ENCODE measurements at places on chromosomes 7 and 10.

- no peak for DNase-seq
Measured at GRCh38 chr7:33582104-33582503, 323.2 kb upstream of the BMPER start.

- DNase-seq, result no peak
Measured at GRCh38 chr7:5574770-5575269, 151.2 kb upstream of the TNRC18 start.

- DNase-seq, result no peak
Measured at GRCh38 chr7:75987805-75988567, 6.4 kb downstream of the TMEM120A start.

DNA sequence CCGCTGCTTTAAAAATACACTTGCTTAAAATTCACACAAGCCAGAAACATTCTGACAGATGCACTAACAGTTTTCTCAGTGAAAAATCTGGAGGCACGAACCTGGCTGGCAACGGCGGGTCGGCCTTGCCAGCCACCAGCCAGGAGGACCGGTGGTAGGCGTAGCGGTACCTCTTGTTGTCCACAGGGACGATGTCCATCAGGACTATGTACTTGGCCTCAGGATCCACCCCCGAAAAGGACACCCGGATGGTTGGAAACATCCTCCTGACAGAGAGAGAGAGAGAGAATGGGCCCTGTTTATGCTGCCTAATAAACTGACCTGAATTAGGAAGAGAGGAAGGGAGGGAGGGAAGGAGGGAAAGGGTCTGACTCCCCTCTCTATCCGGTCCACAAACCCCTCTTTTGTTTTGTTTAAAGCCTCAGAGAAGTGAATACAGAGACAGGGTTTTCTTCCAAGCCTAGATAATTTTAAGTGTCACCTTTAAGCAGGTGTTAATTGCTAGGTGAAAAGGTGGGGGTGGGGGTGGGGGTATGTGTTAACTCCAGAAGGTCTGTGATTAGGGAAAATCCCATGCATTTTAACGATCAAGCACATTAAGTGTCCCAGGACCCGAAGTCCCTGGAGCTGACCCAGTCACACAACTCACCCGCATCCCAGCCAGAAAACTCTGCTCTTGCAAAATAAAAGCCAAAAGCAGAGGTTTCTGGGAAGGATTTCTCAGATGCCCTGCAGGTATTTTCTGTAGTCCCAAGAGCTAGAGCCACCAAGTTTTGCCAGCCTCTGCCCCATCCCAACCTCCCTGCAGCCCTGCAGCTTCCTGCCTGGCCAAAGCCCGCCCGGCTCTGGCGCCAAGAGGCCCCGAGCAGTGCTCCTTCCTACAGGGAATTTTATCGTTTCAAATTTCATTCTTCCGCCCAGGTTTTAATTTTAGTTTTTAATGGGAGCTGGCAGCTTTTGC lies 5.0 kb downstream of the TBX20 start:
- DNase-seq, result no peak

- DNase-seq, result no peak
Measured at GRCh38 chr7:132805766-132806165, 229.5 kb upstream of the PLXNA4 start.

DNA sequence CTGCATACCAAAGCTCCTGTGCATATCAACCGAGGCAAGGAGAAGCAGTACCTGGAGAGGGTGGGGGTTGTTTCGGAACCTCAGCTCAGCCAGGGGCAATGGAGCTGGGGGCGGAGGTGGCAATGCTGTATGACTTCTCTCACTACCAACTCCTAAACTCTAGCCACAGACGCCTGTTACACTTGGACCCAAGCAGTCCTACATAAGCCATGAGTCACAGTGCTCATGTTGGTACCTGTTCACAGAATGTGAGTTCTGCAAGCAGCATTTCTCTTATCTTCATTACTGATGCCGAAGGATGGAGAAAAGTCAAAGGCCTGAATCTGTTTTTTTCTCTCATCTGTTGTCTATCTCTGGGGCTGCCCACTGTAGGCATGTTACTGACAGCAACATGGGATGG lies 3.2 kb upstream of the RAB18 start:
- no peak for DNase-seq

GRCh38 chr7:157000741-157001653 lies 9.5 kb downstream of the MNX1 start:
- no peak for DNase-seq

Data from C1 segment of cervical spinal cord (tissue), 14 donors.